T-cell (primary cell): ENCODE measurements at places on chromosomes 6 and 20.

GRCh38 chr20:17965042-17965697 is 3.4 kb downstream of the SNX5 start:
- H3K4me1 ChIP-seq: peaks cover 44% of the 10 kb centered on the region
- DNase-seq: no peak
- no peaks in the 10 kb centered on the region for H3K36me3 ChIP-seq
- peak overlapping the region; percentile 98 for H3K27ac ChIP-seq

DNA sequence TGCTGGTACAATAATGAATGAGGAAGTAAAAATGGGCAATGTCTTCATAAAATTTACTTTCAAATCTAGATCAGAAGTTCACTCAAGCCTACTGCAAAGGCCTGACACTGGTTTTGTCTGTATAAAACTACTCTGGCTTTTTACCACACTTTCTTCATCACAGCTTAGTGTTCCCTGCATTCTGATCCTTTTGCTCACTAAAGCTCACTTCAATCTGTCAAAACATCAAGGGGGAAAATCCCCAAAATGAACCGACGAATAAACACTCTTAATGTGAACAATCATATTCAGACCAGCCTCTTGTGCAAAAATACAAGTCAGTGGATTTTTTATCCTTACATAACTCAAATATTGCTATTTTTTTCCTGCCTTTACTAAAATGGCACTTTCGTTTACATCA is 98.5 kb downstream of the PRDM1 start:
- peaks cover 19% of the 10 kb centered on the region for H3K4me1 ChIP-seq
- DNase-seq: no peak
- no peak overlapping the region for H3K27ac ChIP-seq
- no peak overlapping the region for H3K4me3 ChIP-seq

GRCh38 chr6:128275030-128275429 is 245.4 kb downstream of the PTPRK start:
- no peaks in the 10 kb centered on the region for H3K36me3 ChIP-seq
- no peak overlapping the region for H3K4me3 ChIP-seq
- H3K27me3 ChIP-seq: no peaks in the 10 kb centered on the region
- H3K4me1 ChIP-seq: no peaks in the 10 kb centered on the region
- DNase-seq: no peak

DNA sequence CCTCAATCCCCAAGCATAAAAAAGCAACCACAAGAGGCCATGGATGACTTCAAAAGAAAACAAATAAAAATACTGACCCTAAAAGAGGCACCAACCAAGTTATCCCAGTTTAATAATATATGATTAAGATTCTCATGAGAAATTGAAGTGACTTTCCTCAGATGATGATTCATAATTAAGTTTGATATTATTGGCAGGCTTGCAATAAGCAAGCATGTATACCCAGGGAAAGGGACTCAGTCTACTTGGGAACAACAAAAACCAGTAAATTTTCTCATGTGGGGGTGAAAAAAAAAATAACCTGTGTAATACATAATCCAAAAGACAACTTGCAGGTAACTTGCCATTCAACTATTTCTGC is 19.6 kb downstream of the JAG1 start:
- no peak overlapping the region for H3K4me3 ChIP-seq
- DNase-seq: no peak
- H3K27me3 ChIP-seq: no peaks in the 10 kb centered on the region
- H3K4me1 ChIP-seq: no peaks in the 10 kb centered on the region

- no peaks in the 10 kb centered on the region for H3K27me3 ChIP-seq
- no peak overlapping the region for H3K4me3 ChIP-seq
- H3K36me3 ChIP-seq: no peaks in the 10 kb centered on the region
- no peaks in the 10 kb centered on the region for H3K4me1 ChIP-seq
- H3K27ac ChIP-seq: no peak overlapping the region
Observed at GRCh38 chr6:138246650-138247440, 28.6 kb upstream of the PBOV1 start.

- H3K4me1 ChIP-seq: no peaks in the 10 kb centered on the region
- no peak overlapping the region for H3K4me3 ChIP-seq
- DNase-seq: no peak
- no peak overlapping the region for H3K27ac ChIP-seq
Observed at GRCh38 chr6:27608916-27609883, 136.3 kb upstream of the ZNF184 start.

DNA sequence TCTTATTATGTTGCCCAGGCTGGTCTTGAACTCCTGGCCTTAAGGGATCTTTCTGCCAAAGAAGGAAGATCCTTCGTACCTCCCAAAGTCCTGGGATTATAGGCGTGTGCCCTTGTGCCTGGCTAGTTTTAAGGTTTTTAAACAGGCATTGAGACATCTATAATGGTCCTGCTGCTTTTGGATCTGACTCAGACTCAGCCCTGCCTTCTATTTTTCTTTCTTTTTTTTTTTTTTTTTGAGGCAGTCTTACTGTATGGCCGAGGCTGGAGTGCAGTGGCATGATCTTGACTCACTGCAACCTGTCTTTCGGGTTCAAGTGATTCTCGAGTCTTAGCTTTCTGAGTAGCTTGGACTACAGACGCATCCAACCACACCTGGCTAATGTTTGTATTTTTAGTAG is 73.7 kb downstream of the PHF20 start:
- H3K4me3 ChIP-seq: no peak overlapping the region
- H3K4me1 ChIP-seq: no peaks in the 10 kb centered on the region
- no peak overlapping the region for H3K27ac ChIP-seq
- peaks cover 66% of the 10 kb centered on the region for H3K36me3 ChIP-seq
- no peak for DNase-seq

- peaks cover 12% of the 10 kb centered on the region for H3K4me1 ChIP-seq
- H3K4me3 ChIP-seq: no peak overlapping the region
- no peak for DNase-seq
- no peaks in the 10 kb centered on the region for H3K36me3 ChIP-seq
- peaks cover 55% of the 10 kb centered on the region for H3K27me3 ChIP-seq
Observed at GRCh38 chr20:680638-681187, 5.1 kb upstream of the SCRT2 start.

GRCh38 chr20:58494923-58495622 is 20.1 kb downstream of the APCDD1L start:
- DNase-seq: no peak
- H3K36me3 ChIP-seq: no peaks in the 10 kb centered on the region
- no peak overlapping the region for H3K4me3 ChIP-seq
- no peaks in the 10 kb centered on the region for H3K27me3 ChIP-seq
- H3K4me1 ChIP-seq: no peaks in the 10 kb centered on the region

GRCh38 chr6:27156874-27157458 is 90.5 kb upstream of the PRSS16 start:
- H3K4me1 ChIP-seq: peaks cover 20% of the 10 kb centered on the region
- DNase-seq: no peak
- no peaks in the 10 kb centered on the region for H3K27me3 ChIP-seq
- peak overlapping the region; percentile 67 for H3K4me3 ChIP-seq
- H3K36me3 ChIP-seq: no peaks in the 10 kb centered on the region

DNA sequence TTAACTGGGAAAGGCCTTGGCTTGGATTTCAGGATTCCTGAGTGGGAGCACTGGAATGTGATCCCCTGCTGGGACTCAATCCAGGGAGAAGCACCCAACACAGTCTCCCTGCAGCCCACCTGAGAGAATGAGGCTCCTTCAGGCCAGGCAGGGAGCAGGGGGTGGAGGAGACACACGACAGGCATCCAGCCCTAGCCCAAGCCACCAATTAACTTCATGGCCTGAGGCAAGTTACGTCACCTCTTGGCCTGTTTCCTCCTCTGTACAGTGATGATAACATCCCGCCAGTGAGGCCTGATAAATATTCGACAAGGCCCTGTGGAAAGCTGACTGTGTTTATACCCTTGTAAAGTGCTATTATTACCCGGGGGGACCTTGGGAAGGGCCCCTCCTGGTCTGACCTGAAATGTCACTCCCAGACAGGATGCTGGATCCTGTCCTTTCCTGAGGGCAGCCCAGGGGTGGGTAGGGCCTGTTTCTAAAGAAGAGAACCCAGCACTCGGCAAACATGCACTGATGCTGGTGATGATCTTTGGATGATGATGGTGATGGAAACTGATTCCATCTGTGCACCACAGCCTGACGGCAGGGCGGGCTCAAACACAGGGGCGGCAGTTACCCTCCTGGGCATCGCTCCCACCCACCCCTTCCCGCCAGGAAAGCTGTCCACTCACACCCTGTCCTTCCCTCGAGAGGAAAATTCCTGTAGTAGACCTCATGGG is 12.4 kb downstream of the FRS3 start:
- no peaks in the 10 kb centered on the region for H3K4me1 ChIP-seq
- no peak for DNase-seq
- no peak overlapping the region for H3K27ac ChIP-seq
- no peak overlapping the region for H3K4me3 ChIP-seq

DNA sequence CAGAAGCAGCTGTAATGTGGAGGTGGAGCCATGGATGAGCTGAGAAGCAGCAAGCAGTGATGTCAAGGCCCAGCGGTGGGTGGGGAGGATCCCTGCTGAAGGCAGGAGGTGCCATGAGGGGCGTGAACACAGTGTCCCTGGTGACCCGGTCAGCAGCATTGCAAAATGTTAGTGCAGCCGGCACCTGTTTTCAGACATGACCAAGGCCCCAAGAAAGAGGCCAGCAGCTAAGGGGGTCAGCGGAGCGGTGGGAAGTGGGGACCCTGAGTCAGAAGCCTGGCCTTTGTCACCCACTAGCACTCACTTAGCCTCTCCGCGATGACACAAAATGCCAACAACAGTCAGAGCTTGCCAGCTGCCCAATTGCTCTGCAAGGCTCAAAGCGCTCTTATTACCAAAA is 51.9 kb downstream of the TMEM242 start:
- H3K4me3 ChIP-seq: no peak overlapping the region
- no peaks in the 10 kb centered on the region for H3K36me3 ChIP-seq
- DNase-seq: no peak
- H3K4me1 ChIP-seq: no peaks in the 10 kb centered on the region
- no peak overlapping the region for H3K27ac ChIP-seq

- no peak overlapping the region for H3K4me3 ChIP-seq
- no peak for DNase-seq
- no peak overlapping the region for H3K27ac ChIP-seq
- peaks cover 2% of the 10 kb centered on the region for H3K27me3 ChIP-seq
- H3K36me3 ChIP-seq: no peaks in the 10 kb centered on the region
- H3K4me1 ChIP-seq: no peaks in the 10 kb centered on the region
Observed at GRCh38 chr6:155448668-155449449, 6.8 kb downstream of the NOX3 start.
